ENCODE measurements at places on chromosomes 3 and 15. TPM values are rescaled to one million over a fixed set of nuclear protein-coding genes. Genes with fewer than 3 reads are reported as not detected.

The TUSC7 gene
- not detected for total RNA-seq

The SLC9C1 gene
- 0.13 TPM for total RNA-seq

The WDR93 gene
- 0.06 TPM for total RNA-seq

The PTPN23 gene
- 15.6 TPM for total RNA-seq

The SPSB4 gene
- not detected for total RNA-seq

The IQCH gene
- total RNA-seq, result 5.7 TPM

The MYO5A gene
- 94.8 TPM for total RNA-seq

The COL6A6 gene
- total RNA-seq, result 0.40 TPM

The TGM4 gene
- not detected for total RNA-seq

The TMEM207 gene
- not detected for total RNA-seq

The SELENOK gene
- total RNA-seq, result 32.2 TPM

The RBP2 gene
- total RNA-seq, result not detected

All from aortic smooth muscle cell (primary cell).